Bone marrow (tissue), 2 donors: ENCODE measurements at places on chromosomes 2 and 18.
A peak's percentile ranks its signal among the peaks of the same experiment; 100 is the strongest.

DNA sequence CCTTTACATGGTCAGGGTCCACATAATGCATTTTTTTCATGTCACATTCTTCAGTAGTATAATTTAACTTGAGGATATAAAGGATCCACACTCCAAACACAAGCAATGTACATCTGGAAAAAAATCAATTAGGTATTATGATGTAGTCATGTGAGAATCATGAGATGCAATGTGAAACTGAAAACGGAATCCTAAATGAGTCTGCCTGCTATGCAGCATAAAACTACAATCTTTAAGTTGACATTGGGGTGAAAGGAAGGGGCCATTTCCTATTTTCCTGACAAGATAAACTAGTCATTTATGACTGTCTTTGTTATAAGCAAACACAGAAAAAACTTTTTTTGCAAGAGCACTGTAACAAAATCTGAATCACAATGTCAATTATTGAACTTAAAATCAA is 27.6 kb downstream of the ST3GAL5 start:
- DNase-seq = peak; percentile 42

- DNase-seq = no peak
Observed at GRCh38 chr18:36757081-36757480, 71.7 kb downstream of the TPGS2 start.

DNA sequence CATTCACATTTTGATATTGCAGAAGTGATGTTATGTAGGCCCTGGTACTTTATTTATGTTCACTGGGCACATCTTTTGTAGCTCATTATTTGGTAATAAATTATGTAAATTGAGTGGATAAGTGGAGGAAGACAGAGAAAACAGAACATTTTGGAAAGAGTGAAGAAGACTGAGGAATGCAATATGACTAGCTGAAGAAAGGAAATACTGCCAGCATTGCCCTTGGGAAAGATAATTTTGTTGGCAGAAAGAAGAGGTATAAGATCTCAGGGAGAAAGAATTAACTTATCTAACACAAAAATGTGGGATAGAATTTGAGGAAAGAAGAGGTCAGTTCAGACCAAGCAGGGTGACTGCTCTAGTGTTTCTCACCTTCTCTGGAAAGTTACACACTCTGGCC is 118.8 kb downstream of the TTC27 start:
- DNase-seq = no peak

DNA sequence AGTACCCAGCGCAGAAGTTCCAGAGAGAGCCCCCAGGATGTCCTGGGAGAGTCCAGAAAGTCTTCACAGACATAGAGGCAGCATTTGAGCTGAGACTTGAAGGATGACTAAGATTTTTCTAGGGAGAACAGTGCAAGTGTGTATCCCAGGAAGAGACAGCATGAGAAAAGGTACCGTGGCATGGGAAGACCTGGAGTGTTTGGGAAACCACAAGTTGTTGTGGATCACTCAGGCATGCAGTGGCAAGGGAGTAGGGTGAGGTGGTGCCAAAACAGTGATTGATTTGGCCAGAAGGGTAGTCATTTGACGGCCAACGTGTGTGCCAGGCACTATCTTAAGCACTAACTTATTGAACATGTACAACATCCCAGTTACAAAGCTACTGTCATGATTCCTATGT is 24.5 kb upstream of the KCNK3 start:
- no peak for DNase-seq

GRCh38 chr2:31446848-31447247 is 32.3 kb upstream of the XDH start:
- DNase-seq = no peak

- no peak for DNase-seq
Observed at GRCh38 chr2:230908595-230909191, 16.3 kb downstream of the GPR55 start.

DNA sequence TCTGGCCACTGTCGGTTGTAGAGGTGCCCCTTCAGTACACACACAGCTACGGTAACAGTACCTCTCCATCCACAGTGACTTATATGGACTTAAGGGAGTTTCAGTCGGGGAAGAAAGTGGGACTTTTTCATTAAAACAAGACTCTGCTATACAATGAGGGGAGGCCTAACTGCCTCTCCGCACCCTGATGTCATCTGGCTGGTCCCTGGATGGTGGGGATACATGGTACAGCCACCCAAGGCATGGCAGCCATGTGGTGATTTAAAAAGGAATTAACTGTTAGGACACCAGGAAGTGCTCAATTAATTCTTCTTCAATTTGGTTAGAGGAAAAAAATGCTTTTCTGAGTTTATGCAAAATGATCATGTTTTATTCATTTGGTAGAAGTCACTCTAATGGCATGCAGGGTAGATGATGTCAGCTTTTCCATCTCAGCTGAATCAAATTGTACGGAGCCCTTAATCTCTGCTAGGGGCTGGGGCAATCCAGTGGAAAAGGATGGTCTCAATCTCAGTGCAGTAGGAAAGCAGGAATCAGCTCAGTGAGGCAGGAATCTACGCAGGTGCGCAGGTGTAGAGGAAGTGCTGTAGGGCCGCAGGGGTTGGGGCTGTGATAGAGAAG is 243.9 kb downstream of the PRKCE start:
- no peak for DNase-seq

DNA sequence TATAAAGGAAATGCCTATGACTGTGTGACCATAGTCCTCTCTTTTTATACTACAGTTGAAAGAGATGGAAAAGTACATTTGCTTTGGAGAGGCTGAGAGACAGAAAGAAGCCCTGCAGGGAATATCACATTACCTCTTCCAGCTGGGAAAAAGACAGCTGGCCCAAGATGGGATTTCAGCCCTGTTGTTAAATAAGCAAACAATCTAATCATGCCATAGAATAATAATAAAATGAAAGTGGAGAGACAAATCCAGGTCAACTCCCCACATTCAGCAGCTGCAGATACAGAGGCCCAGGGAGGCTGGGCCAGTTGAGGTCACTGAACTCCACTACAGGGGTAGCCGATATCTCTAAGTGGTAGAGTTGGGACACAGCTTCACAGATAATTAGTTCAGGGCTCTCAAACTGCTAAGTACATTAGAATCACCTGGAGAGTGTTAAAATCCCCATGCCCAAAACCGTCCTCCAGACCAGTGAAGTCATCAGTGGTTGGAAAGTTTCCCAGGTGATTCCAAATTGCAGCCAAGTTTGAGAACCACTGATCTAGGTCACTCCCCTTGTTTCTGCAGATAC is 81.9 kb downstream of the MOGAT1 start:
- no peak for DNase-seq

- no peak for DNase-seq
Observed at GRCh38 chr18:48705043-48705442, 166.2 kb downstream of the CTIF start.

GRCh38 chr2:233131936-233132720 is 72.0 kb downstream of the INPP5D start:
- no peak for DNase-seq

DNA sequence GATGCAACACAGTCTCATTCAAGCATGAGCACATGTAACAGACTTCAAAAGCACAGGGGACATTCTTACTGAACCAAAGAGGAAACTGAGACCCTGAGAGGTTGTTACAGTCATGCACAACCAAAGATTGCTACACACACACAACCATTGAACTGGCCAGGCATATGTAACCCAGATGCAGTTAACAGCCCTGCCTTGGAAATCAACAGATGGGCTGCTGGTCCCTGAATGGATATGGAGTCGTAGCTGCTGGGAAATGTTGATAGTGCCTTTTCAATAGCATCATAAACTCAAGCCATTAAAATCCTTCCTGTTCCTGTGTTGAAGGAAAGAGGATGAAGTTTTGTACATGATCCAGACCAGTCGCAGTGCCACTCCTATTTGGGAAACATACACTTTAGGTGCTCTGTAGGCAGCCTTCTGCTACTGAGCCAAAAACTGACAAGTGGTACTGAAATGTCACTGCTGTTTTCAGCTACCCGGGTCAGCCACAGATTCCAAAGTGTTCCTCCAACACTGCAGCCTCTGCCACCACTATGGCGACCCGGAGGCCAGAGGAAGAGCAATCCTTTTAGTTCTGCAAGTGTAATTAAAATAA is 143.9 kb downstream of the CCBE1 start:
- DNase-seq = no peak

DNA sequence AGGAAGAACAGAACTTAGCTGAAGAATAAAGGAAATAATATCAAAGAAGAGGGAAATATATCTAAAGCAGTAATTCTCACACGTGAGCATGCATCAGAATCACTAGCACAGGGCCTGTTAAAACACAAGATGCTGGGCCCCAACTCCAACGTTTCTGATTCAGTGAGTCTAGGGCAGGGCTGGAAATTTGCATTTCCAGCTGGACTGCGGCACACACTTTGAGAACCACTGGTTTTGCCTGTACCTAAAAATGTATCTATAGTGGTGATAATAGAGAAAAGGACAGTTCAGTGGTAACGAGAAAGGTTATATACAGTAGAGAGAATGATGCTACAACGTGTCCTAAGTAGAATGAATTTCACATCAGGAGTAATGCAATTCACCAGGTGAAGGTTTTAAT is 11.2 kb downstream of the REV1 start:
- no peak for DNase-seq

DNA sequence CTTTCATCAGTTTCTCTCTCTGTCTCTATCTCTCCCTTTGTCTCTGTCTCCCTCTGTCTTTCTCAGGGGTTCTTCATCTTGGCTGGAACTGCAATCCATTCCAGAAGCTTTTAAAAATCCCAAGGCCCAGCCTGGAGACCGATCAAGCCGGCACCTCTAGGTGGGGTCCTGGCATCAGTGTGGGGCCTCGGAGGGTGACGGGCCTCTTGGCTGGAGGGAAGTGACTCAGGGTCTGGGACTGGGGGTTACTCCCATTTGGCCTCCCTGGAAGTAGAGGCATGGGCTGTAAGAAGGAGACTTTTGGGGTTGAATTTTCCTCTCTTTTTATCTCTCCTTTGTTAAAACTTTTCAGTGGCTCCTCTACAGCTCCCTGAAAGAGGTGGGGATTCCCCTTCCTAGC is 52.8 kb upstream of the OTOF start:
- DNase-seq = no peak

GRCh38 chr2:46248171-46248570 is 49.0 kb upstream of the EPAS1 start:
- DNase-seq = no peak

- DNase-seq = no peak
Observed at GRCh38 chr2:203594541-203594940, 59.4 kb upstream of the RAPH1 start.

- DNase-seq = no peak
Observed at GRCh38 chr18:9217743-9218451, 81.3 kb downstream of the ANKRD12 start.

GRCh38 chr18:6571239-6571602 is 156.5 kb upstream of the L3MBTL4 start:
- no peak for DNase-seq

DNA sequence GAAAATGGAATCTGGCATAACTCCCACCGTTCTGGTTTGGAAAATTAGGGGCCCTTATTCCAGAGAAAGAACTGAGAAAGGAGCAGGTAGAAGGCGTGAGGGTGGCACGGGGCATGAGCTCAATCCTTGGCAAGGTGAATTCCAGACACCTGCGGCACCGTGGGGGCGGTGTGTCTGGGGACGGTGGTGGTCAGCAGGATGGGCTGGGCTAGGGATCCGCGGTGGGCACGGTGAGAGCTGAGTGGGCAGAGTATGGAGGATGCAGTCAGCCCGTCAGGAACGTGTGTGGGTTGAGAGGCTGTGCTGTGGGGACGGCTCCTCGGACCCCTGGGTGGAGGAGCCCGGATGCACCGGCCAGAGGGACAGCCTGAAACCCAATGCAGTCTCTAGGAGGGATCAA is 61.1 kb downstream of the GNAL start:
- DNase-seq = no peak

GRCh38 chr2:197205585-197206215 is 104.9 kb downstream of the ANKRD44 start:
- peak; percentile 74 for DNase-seq

- DNase-seq = no peak
Observed at GRCh38 chr2:63555931-63556330, 32.3 kb downstream of the WDPCP start.

- no peak for DNase-seq
Observed at GRCh38 chr18:70289351-70290312, 787 bp downstream of the SOCS6 start.

DNA sequence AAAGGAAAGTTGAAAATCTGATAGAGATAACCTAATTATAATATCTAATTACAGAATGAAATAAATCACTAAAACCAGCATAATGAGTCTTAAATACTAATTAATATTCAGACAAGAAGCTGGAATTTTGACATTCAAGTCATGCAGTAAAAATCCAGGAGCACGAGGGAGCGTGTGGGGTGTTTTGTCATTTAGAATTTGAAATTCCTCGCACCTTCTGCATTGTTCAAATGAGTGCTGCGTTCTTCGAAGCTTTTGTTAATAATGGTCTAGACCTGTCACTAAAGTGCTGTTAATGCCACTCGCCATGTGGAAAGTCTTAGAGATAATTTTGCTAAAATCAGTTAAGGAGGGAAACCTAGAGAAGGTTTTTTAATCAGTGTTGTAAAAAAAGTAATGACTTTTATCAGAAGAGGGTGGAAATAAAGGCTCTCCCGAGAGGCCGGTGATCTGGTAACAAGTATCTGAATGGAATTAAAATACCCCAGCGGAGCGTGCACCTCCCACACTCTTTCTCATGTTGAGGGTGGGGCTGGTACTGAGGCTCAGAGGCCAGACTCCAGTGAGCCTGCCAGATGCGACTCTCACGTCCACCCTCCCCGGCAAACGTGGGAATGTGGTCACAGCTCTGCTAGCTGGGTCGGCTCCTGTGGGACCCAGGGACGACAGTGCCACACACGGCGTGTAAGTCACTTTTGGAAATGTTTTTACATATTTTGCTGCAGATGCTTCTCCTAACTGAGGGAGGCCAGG is 69.4 kb upstream of the MYT1L start:
- DNase-seq = no peak

GRCh38 chr18:28439870-28440269 is 262.9 kb upstream of the CDH2 start:
- DNase-seq = no peak

DNA sequence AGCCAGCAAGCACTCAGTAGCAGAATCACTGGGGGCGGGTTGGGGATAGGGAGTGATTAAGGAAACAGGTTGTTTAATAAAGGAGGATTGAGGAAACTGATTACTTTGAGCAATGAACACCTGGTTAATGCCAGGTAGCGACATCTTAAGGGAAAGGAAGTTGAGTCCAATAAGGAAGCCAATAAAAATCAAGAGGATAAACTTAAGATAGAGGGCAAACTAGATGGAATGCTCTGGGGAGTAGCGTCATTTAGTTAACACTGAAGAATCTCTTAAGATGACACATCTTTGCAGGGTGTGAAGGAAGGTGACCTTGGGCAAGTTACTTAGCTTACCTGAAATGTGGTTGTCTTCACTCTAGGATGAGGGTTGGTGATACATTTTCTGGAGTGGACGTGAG is 242.7 kb downstream of the PRKCE start:
- no peak for DNase-seq

DNA sequence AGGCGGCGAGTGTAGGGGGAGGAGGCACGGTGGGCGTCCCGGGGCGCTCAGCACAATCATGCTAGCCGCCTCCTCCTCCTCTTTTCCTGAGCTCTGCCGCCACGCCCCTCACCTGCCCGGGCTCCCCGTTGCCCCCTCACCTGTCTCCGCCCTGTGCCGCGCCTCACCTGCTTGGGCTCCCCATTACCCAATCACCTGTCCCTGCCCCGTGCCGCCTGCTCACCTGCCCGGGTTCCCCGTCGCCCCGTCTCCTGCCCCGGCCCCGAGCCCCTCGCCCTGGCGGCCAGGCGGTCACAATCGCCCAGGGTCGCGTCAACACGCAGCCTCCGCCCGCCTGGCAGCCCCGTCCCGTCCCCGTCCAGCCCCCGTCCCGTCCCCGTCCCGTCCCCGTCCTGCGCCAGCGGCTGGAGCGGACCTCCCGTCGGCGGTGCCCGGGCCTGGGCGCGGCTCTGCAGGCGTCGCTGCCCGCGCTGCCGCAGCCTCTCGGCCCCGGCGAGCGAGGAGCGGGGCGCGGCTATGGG is at the start of gene DCDC2C:
DCDC2C (plus strand) TSS at position 340 of the 521 bp plus-strand sequence; CDS start at position 517, 177 bp downstream.
- DNase-seq = no peak
